ENCODE measurements at places on chromosomes 12 and 14.

GRCh38 chr12:127656266-127656665 lies 610.7 kb upstream of the TMEM132C start:
- DNase-seq: no peak

DNA sequence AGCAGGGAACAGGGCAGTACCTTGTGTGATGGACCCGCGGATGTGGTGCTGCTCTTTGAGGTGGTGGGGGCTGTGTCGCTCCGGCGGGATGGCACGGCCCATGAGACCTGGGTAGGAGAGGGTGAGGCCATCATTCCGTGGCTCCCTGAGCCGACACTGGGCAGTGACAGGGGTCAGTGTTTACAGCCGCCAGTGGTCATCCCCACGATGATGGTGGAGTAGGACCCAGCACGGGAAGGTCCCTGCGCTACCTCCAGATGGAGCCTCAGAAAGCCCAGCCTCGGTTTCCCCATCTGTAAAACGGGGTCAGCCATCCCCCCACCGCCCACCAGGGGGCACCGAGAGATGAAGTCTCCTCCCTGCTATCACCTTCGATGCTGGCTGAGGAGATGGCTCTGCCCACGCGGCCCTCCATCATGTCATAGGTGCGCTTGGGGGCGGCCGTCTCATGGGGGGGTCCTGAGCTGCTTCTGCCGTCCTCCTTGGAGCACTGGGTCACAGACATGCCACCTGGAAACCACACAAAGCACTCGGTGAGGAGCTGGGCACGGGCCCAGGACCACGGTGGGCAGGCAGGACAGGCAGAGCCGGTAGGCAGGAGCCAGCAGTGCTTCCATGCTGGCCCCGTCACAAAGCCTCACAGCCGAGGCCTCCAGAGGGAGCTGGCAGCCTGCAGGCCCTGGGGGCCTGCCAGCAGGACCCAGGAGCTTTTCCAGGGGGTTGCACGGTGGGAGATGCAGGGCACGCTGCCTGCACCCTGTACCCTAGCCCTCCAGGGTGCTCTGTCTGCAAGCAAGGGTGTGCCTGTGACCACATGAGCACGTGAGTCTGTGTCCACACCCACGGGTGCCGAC lies 53.1 kb downstream of the RFLNA start:
- DNase-seq: no peak

DNA sequence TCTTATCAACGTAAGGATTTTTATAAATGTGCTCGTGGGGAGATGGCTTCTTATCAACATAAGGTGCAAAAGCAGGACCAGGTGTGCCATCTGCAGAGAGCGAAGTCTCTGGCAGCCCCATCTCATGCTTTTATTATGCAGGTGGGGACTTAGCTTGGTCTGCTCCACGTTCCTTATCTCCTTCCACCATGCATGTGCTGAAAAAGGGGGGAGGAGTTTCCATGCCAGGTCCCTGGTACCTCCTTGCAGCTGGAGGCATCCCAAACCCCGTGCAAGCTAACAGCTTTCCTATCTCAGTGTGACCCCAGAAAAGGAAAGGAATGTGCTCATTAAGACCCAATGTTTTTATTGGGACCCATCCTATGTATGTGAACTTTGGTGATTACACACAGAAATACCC lies 608.5 kb downstream of the TMEM121 start:
- DNase-seq: no peak

DNA sequence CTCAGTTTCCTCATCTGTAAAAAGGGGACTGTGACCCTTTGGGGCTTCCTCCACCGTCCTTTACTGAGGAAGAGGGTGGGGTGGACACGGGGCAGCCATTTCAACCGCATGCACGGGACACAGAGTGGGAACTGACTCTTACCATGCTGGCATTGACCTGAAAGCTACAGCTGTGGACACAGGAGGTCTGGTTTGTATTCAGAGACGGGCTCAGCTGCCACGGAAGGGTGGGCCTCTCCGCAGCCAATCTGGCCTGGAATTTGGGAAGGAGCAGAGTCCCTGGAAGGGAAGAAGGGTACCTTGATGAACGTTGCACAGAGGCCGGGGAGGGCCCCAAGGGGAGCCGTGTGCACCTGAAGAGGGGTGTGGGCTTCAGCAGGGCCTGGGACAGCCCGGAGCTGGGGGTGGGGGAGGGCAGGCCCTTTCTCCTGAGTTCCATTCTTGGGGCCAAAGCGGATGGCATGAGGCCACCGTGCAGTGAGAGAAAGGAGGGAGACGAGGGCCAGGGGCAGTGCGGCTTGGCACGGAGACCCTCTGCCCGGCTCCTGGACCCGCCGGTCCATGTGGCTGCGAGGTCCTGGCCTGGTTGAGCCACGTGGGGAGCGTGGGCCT lies 14.5 kb downstream of the TNFAIP2 start:
- DNase-seq: no peak

DNA sequence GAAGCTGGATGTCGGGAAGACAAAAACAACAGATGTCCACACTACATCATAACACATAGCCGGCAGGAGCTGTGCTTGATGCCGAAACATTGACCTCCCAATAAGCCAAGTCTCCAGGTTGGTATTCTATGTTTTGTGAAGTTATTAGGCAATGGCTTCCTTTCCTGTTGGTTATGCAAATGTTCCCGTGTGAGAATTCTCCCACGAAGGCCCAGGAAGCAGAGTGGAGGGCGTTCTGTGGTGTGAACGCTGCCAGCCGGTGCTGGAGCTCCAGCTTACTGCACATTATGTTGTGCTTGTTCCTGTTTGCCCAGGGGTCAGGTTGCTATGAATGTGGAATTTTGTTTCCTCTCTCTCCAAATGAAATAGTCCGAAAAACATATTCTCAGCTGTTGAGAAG lies 156.4 kb upstream of the HMGA2 start:
- no peak for DNase-seq

Measured in right kidney (tissue), 9 donors.